ENCODE measurements at places on chromosomes 2 and 18.
A peak's percentile ranks its signal among the peaks of the same experiment; 100 is the strongest.

DNA sequence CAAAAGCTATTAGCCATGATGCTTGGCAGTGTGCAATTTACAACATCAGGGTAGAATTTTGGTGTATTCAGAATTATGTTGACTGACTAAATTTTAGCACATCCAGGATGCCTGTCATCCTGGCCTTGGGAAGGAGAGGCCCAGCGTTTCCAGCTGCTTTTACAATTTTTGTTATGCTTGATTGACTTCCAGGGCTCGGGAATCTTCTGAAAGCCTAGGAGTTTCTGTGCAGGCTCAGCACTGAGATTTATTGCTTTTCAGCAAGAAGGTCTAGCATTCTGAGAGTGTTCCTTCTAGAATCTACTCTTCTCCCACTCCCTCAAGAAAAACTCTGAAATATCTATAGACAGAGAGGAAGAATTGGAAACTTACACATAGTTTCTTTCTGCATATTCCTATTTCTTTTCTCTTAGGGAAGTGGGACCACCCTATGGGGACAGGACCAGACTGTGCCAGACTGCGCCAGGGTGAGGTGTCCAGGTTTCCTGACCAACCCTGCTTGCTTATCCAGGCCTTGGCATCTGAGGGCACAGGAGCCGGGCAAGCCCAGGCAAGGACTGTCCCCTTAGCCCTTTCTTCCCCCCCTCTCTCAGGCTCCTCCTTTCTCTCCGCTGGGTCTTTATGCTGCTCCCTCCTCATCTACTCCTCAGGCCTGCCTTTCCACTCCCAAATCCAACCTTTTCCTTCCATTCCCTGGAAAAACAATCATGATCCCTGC, 26.9 kb downstream of the MAIP1 start:
- DNase-seq, result no peak

- DNase-seq, result no peak
These were observed 1.3 kb upstream of the CHRNA1 start for GRCh38 chr2:174765576-174765975.

- DNase-seq, result peak; percentile 28
These were observed 1317.4 kb upstream of the CDH2 start for GRCh38 chr18:29494371-29494770.

- DNase-seq, result no peak
These were observed 44.9 kb downstream of the SERTAD2 start for GRCh38 chr2:64608867-64609226.

DNA sequence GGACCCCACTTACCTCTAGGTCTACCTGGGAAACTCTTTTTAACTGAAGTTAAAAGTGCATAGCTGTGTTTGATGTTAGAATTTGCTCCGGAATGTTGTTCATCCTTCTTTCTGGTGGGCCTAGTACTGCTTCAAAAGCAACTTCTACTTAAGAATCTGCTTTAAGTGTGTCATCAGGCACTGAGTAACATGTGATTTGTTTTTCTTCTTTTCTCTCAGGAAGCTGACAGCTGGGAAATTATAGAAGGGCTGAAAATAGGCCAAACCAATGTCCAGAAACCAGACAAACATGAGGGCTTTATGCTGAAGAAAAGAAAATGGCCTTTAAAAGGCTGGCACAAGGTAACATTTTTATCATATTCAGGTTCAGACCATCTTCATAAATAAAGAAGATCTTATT, 122.9 kb downstream of the PRKRA start:
- peak; percentile 7 for DNase-seq

GRCh38 chr2:168929031-168929430, 27.9 kb downstream of the G6PC2 start:
- DNase-seq, result peak; percentile 48

- no peak for DNase-seq
These were observed 1.3 kb downstream of the LRRTM1 start for GRCh38 chr2:80303006-80303908.

- peak; percentile 43 for DNase-seq
These were observed 111.7 kb upstream of the SETBP1 start for GRCh38 chr18:44568986-44569385.

DNA sequence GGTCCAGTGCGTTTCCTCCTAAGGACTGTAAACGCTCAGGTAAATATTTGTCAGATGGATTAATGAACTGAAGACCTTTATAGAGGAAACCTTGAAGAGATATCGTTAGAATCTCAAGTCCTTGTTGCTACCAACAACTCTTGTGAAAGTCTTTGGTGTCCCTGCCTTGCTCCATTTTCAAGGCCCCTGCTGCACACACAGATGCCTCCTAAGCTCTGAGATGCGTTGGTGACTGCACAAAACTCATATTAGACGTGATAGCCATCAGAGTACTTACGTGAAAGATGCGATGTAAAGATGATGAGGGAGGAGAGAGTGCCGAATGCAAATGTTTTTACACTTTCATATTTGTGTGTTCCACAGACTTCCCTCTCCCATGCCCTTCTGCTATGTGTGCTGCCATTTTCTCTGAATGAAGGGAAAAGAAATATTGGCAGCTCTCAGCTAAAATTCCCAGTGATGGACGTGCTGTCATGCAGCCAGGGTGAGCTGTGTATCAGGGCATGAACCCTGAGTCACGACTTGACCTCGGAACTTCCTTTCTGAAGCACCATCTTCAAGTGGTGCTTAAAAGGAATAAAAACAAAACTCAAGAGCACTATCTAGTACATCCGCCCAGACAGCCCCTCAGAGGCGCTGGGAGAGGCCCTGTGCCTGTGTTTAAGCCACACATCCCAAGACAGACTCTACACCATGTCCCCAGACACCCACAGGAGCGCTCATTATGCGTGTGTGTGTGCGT, 117.4 kb downstream of the FAM210A start:
- DNase-seq, result no peak

DNA sequence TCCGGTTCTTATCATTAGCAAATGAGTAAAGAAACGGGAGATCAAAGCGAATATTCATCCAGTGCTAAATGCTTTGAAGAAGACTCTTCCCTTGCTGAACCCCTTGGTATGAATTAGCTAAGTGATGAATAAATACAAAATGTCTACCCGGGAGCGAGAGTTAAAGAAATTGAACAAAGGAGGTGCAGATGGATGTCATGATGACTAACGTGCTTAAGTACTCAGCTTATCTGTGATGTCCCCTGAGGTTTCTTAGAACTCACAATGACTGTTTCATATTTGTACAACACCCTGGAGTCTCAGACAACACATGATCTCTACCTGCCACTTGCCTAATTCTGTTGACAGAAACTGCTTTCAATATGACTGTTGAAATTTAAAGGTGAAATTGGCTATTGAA, 148.5 kb downstream of the TMEM200C start:
- no peak for DNase-seq

- DNase-seq, result peak; percentile 85
These were observed 174.6 kb downstream of the HAUS1 start for GRCh38 chr18:46278481-46279465.

GRCh38 chr2:98483257-98483861, 38.7 kb downstream of the INPP4A start:
- DNase-seq, result no peak

GRCh38 chr2:196607073-196607472, 32.4 kb upstream of the CCDC150 start:
- DNase-seq, result no peak

DNA sequence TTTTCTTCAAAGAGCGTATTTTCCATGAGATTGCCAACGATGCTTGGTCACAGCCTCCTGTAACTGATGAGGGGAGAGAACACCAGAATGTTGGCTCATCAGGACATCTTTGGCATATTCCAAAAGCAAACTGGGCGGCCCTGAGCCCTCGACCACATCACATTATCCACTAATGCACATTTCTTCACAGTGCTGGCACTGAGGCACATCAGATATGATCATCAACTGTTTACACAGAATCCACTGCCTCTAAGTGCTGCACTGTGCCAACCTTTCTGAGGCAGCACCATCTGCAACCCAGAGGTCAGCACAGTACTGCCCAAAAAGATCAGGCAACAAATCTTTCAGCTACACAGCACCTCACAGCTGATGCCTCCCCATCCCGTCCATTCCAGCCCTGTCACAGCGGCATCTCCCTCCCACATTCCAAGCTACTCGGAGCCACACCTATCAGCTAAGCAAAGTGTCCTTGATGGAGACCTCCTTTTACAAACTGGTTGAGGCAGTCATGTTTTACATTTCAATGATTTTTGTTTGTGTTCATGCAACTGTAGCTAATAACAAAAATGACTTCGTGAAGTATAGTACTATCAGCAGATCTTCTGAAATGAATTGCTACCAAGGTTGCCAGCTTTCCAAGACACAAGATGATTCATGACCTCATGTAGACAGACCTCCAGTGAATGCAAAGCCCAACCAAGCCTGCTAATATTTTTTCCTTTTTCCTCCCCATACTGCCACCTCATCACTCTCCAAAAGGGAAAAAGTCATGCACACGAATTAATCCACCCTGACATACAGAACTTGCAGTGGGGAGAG, 32.3 kb downstream of the MYO5B start:
- DNase-seq, result no peak

GRCh38 chr2:74205596-74205995, 7.2 kb downstream of the MTHFD2 start:
- no peak for DNase-seq

DNA sequence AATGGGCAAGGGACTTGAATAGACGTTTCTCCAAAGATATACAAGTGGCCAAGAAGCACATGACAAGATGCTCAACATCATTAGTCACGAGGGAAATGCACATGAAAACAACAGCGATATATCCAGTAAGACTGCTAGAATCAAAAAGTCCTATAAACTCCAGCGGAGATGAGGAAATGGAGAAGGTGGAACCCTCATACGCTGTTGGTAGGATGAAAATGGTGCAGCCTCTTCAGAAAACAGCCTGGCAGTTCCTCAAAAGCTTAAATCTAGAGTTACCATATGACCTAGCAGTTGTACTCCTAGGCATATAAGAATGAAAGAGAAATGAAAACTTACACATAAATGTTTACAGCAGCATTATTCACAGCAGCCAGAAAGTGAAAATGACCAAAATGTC, 48.1 kb downstream of the HPCAL1 start:
- DNase-seq, result no peak

- no peak for DNase-seq
These were observed 29.1 kb upstream of the ANKRD44 start for GRCh38 chr2:197339496-197340220.

- DNase-seq, result no peak
These were observed 12.9 kb downstream of the TMEM185B start for GRCh38 chr2:120210270-120210693.

- DNase-seq, result no peak
These were observed 347.2 kb upstream of the ZC3H15 start for GRCh38 chr2:186138845-186139244.

- no peak for DNase-seq
These were observed 184.2 kb downstream of the NEDD4L start for GRCh38 chr18:58228176-58228575.

GRCh38 chr2:122022531-122022930, 267.1 kb downstream of the TSN start:
- no peak for DNase-seq

- peak; percentile 63 for DNase-seq
These were observed 92.3 kb upstream of the SMAD2 start for GRCh38 chr18:48022531-48023329.

GRCh38 chr2:224183086-224183485, 144.0 kb upstream of the SERPINE2 start:
- no peak for DNase-seq

DNA sequence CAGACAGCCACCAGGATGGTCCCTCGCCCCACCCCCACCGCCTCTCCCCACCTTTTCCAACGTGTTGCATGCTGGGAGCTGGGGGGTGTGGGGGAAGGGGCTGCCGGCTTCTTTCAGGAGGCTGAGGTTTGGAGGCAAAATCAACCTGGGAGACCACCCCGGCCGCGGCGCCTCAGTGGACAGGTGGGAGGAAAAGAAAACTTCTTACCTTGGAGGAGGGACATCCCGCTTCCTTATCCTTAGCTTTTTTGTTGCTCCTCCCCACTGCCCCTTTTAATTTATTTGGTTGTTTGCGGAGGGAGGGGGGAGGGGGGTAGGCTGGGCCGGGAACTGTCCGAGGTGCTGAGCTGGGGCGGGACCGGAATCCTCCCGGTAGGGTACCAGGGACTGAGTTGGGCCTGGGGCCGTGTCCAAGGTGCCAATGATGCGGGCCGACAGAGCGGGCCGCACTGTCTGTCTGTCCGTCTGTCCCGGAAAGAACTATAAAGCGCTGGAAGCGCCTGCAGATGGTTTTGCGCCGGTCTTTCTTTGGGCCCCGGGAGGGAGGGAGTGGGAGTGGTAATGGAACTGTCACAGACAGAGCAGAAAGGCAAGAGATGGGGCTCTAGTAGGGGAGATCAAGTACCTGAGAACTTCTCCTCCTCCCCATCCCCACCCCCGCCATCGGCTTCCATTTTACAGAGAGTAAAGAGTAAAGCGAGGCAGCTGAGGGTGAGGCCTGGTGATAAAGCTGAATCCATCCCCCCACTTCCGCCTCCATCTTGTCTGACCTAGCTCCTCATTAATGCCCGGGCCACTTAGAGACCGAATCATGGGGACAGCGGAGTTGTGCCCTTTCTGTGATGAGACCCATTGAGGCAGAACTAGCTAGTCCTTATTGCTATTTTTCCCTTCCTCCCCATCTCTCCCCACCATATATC, 2.4 kb downstream of the CDK5R2 start:
- DNase-seq, result no peak

DNA sequence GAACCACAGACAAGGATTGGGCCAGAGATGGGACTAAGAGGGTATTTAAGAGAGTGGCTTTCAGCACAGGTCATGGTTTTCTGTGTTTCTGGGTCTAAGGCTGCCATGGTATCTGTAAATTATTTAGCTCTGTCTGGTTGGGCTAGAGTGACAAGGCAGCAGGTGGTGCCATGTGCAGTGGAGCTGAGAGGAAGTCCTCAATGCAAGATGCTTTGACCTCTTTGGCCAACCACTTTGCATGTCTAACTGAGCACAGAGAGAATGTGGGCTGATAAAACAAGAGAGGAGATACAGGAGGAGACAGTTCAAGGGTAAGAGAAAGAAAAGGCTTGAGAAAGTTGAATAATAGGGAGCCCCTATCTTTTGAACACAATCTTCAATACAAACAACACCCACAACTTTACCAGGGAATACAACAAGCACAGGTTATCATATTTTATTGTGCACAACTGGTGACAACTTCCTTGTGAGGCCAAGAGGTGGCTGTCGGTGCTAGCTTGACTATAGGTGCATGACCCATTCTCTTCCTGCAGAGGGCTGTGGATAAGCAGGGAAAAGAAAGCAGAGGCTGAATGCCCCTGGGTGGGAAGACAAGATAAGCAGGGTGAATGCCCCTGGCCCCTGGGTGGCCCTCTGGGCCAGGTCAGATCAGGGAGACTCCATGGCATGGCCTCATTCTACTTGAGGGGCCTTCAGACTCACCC, 12.3 kb downstream of the FLACC1 start:
- no peak for DNase-seq

DNA sequence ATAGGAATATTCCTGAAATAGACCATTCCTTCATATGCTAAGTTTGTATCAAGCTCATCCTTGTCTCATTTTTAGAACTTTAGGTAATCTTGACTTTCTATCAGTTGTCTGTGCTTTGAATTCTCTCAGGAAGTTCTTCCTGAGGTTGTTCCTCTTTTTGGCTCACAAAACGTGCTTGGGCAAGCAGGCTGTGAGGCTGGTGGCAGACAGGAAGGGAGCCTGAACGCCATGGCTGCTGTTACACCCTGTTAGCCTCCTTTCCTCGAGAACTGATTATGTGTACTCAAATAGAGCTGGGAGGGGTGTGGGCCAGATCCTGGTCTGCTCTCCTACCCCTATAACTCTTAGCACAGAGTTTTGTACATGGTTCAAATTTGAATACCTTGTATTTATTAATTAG, 136.4 kb upstream of the CELF4 start:
- DNase-seq, result no peak

- DNase-seq, result no peak
These were observed 265.4 kb downstream of the NUP35 start for GRCh38 chr2:183389546-183390080.
